ENCODE measurements at places on chromosomes 11 and 22.
A peak's percentile ranks its signal among the peaks of the same experiment; 100 is the strongest.

DNA sequence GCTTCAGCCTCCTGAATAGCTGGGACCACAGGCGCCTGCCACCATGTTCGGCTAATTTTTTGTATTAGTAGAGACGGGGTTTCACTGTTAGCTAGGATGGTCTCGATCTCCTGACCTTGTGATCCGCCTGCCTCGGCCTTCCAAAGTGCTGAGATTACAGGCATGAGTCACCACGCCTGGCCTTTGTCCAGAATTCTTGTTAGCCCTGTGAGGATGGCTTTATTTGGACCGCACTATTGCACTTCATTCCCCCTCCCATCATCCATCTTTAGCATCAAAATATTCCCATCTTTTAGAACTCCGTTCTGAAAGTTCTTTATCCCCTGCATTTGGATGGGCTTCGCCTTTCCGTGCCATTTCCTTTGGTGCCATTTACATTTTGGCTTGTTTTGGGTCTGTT is 2.6 kb downstream of the SAMM50 start:
- no peak for DNase-seq

DNA sequence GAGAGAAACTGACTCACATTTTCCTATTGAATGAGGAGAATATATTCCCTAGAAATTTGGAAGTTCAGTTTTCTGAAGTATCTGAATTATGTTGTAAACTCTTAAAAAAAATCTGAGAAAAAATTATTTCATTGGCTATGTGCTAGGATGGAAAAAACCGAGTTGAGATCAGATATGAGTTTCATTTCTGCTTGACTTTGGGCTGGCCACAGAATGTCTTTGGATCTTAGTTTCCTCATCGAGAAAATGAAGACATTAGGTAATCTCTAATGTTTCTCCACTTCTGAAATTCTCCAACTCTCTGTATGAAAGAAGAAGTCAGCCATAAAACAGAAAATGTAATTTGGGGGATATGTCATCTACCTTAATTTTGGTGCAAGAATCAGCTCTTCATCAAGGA is 28.8 kb downstream of the SLN start:
- DNase-seq, result no peak

- DNase-seq, result peak; percentile 50
Observed at GRCh38 chr11:65416841-65417701, 5.5 kb upstream of the NEAT1 start.

- peak; percentile 47 for DNase-seq
Observed at GRCh38 chr22:38298312-38299005, 18.8 kb downstream of the CSNK1E start.

DNA sequence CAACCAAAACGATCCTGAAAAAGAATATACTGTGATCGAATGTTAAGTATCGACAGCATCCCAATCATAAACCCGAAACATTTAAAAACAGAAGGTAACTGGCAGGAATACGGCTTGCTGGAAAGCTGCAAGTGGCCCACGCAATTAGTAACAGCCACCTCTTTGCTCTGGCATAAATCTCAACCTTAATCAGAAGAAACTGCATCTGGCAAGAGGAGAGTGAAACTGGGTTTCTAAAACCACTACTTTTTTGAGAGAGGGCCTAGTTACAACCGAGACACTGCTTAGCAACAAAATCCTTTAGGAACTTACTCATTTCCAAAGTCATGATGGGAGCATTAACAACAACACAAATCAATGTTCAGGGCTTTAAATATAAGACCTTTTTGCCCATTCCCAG is 7.9 kb downstream of the NCAPD3 start:
- DNase-seq, result no peak

DNA sequence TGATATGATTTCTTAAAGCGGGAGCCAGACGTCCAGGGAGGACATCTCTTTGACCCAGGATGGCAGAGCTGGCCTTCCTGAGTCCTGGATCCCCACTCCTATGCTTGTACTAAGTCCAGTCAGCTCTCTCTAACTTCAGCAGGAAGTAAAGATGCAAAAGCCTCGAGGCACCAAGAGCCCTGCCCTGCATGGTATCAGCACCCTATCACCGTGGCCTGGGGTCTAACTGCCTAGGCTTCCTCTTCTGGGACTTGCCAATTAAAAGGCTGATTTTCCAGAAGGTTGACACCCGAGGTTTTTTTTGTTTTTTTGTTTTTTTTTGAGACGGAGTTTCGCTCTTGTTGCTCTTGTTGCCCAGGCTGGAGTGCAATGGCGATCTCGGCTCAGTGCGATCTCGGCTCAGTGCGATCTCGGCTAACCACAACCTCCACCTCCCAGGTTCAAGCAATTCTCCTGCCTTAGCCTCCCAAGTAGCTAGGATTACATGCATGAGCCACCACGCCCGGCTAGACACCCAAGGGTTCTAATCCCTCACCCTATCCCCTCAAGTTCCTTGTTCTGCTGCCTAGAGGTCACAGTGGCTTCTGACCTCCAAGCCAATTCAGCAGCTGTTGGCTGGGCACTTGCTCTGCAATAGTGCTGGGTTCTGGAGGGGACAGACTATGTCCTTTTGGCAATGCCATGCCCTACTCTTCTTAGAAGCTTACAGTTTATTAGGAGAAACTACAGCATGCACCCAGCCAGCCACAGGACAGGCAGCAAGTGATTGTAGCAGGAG is 50.6 kb upstream of the FTH1 start:
- DNase-seq, result no peak

- peak; percentile 89 for DNase-seq
Observed at GRCh38 chr11:64360448-64360921, 1.5 kb downstream of the RPS6KA4 start.

GRCh38 chr11:116314006-116314405 is 458.8 kb downstream of the BUD13 start:
- DNase-seq, result peak; percentile 16

DNA sequence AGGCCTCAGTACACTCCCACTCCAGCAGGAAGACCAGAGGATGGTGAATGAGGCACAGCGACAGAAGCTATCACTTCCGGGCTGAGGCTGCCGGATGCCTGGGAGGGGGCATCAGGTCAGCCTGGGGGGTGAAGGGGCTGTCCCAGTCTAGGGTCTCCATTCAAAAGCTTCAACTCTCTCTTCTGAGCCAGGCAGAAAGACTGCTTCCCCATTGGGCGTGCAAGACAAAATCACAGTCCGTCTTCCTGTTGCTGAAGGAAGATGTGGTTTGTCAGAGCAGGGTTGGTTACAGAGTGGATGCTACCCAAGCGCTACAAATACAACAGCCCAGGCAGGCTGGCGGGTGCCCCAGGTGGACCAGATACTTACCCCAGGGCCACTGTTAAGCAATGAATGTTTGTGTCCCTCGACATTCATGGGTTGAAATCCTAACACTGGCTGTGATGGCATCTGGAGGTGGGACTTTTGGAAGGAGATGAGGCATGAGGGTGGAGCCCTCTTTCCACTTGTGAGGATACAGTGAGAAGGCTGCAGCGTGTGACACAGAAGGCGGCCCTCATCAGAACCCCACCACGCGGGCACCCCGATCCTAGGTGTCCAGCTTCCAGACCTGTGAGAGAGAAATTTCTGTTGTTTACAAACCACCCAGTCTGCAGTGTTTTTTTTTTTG is 12.0 kb downstream of the UPK3A start:
- DNase-seq, result peak; percentile 81

GRCh38 chr11:96311120-96311568 is 31.9 kb downstream of the MAML2 start:
- DNase-seq, result no peak

DNA sequence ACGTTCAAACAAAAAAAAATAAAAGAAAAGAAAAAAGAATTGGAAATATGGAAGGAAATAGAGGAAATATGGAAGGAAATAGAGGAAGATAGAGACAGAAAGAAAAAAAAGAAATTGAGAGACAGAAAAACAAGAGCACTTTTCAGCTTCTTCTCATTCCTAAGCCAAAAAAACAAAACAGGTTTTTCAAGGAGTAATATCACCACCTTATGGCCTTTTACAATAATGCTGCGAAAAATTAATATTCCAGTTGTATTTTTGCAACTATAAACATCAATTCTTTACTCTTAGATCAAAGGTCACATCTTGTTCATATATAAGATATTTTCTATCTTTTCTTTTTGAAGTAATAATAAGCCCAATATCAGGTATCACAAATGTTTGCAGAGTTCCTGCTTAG is 328.3 kb downstream of the FAT3 start:
- DNase-seq, result peak; percentile 8

DNA sequence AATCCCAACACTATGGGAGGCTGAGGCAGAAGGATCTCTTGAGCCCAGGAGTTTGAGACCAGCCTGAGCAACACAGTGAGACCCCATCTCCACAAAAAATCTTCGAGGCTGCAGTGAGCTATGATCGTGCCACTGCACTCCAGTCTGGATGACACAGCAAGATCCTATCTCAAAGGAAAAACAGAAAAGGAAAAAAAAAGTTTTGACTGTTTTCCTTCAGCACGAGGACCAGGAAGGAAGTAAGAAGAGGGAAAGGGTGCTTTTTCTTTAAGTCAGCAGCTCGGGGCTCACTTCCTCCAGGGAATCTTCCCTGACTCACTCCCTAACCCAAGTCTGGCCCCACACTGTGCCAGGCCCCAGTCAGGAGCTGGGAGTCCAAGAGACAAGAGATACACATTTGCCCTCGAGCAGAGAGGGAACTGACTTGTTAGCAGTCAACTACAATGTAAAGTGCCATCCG is 14.2 kb downstream of the ARRB1 start:
- DNase-seq, result no peak

DNA sequence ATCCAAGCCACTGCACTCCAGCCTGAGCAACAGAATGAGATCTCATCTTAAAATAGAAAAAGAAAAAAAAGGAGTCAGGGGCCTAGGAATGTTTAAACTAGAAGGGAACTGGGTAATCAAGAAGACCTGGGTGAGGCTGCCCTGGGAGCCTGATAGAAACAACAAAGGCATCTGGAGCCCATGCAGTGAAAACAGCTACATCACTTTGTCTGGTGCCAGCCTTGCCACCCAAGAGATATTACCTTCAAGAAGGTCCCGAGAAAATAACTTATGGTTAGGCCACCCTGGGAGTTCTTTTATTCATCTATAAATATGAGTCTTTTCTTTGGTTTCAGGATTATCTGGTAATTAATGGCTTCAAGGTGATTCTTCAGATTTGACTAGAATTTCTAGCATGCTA is 412.1 kb downstream of the METTL15 start:
- no peak for DNase-seq

DNA sequence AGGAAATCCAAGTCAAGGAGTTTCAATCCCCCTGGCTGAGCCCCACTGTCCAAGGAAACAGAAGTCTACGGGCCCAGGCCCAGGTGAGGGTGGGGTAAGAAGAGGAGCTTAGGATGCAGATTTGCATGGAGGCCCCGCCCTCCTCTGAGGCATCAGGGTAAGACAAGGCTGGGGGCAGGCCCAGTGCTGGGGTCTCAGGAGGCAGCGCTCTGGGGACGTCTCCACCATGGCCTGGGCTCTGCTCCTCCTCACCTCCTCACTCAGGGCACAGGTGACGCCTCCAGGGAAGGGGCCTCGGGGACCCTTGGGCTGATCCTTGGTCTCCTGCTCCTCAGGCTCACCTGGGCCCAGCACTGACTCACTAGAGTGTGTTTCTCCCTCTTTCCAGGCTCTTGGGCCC is 31.3 kb upstream of the IGLL5 start:
- DNase-seq, result no peak

DNA sequence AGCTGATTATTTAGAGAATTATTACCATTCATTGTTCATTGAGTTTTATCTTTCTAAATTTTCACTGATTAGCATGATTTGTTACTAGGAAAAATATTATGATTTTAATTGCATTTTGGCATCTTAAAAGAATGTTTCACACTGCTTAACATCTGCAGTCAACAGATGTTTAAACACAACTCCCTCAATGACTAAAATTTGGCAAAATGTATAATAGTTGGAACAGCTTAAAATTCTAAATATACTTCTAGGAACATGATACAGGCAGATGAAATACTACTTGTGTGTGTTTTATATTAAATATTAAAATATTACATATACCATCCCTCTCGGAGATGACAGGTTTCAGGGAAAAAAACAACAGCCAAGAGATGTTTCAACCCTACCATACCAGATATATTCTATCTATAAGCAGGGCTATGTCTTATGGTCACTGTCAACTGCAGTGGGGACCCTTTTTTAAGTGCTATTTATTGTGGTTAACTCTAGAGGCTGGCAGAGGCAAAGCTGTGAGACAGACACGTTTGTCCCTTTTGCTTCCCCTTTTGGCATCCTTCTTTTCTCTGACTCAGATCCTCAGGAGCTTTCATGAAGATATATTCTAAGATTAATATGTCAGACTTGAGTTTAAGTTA is 81.9 kb downstream of the BDNF start:
- peak; percentile 67 for DNase-seq

DNA sequence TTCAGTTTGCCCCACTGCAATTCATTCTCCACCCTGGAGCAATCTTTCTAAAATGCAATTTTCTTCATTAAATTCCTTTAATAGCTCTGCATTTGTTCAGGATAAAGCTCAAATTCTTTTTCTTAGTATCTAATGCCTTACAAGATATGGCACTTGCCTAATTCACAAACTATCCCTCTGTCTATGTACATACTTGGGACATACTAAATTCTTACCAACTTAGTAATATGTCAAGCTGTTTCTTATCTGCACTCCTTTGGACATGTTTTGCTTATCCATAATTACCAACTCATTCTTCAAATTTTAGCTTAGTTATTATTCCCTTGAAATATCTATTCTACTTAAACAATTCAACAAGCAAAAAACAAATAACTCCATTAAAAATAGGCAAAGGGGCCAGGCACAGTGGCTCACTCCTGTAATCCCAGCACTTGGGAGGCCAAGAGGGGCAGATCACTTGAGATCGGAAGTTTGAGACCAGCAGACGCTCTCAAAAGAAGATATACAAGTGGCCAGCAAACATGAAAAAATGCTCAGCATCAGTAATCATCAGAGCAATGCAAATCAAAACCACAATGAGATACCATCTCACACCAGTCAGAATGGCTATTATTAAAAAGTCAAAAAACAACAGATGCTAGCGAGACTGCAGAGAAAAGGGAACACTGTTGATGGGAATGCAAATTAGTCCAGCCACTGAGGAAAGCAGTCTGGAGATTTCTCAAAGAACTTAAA is 96.9 kb downstream of the FAM76B start:
- DNase-seq, result no peak

GRCh38 chr11:61773356-61773755 is 19.0 kb downstream of the TMEM258 start:
- DNase-seq, result no peak

DNA sequence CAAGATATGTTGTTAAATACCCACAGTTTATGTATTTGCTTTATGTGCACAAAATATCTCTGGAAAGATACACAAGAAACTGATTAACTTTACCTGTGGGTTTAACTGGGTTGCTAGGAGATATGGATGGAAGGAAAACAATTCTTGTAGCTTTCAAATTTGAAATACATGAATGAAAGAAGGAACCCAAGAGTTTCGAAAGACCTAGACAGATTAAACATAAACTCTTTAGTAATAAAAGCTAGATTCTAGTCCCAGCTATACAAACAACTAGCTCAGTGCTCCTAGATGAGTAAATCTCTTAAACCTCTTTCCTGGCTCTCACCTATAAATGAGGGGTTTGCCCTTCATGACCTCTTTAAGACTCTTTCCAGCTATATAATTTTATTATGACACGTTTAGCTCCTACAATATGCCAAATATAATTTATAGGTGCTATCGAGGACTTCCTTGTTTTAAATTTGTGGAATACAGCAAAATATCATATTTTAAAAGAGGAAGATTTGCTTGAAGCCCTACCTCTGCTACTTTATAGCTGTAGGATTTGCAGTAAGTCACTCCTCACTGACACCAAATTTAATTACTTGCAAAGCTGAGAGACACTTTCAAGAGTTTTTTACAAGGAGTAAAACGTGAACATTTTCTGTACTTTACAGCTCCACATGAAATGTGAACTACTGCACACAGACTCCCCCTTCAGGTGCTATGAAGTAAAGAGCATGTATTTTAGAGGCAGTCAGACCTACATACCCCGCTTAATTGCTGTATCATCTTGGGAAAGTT is 50.7 kb downstream of the RRAS2 start:
- DNase-seq, result peak; percentile 71

- DNase-seq, result no peak
Observed at GRCh38 chr11:133153031-133153430, 379.3 kb downstream of the OPCML start.
